ENCODE measurements at places on chromosomes 2 and 18. TPM values are rescaled to one million over a fixed set of nuclear protein-coding genes. Genes with fewer than 3 reads are reported as not detected.

GRCh38 chr18:10487154-10487553 lies 32.7 kb downstream of the APCDD1 start:
- DNase-seq, result no peak

- no peak for DNase-seq
Measured at GRCh38 chr2:231910771-231911170, 15.4 kb downstream of the NPPC start.

DNA sequence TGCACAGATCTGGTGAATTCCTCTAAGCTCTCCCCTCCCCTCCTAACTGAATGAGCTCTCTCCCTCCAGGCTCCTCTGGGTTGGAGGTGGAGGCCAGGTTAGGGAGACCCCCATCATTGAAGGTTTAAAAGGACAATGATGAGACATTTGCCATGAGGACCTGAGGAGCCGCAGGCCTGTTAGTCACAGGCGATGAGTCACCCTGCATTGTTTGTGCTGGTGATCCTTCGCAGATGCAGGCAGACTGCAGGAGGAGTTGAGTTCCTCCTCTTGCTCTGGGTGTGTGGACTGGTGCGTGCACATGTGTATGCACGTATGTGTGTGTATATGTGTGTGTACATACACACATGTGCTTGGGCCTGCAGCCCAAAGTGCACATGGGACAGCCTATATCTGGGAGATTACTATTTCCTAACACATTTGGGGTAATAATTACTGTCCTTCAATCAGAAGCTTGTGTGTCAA lies 42.0 kb downstream of the MCFD2 start:
- peak; percentile 89 for DNase-seq

DNA sequence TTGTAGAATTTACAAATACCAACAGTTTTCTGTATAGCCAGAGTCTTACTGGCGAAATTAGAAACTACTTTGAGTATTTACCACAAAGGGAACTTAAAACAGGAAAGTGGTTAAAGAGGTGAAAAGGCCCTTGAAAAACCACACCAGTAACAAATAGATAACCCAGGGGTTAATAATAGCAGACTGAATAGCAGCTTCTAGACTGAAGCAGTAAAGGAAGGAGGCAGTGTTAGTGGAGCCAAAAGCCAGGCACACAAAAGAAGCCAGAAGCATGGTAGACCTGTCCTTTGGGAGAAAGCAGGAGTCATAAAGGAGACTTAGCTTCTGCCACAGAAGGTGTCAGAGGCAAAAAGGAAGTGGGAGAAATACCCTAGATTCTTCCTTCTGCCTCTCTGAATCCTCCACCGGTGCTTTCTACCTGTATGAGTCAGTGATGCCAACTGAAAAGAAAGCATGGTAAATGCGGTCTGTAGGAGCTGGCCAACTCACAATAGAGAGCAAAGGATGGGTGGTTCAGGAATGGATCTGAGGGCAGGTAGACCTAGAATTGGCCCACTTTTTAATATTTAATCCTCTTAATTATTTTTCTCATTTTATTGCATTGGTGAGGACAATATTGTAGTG lies 97.3 kb downstream of the ARL6IP6 start:
- DNase-seq, result no peak

The FBXO36 gene
- total RNA-seq, result 0.72 TPM

The TMEM17 gene
- 7.0 TPM for total RNA-seq

The DNER gene
- total RNA-seq, result 4.1 TPM

GRCh38 chr2:70214953-70215549 lies 24.2 kb upstream of the C2orf42 start:
- peak; percentile 63 for DNase-seq

GRCh38 chr2:69686813-69687212 lies 43.3 kb upstream of the AAK1 start:
- peak; percentile 18 for DNase-seq

The E2F6 gene
- 13.2 TPM for total RNA-seq

The C18orf32 gene
- total RNA-seq, result 8.9 TPM

The GKN1 gene
- not detected for total RNA-seq
